ENCODE measurements at places on chromosomes 3 and 15. TPM values are rescaled to one million over a fixed set of nuclear protein-coding genes. Genes with fewer than 3 reads are reported as not detected.

Gene HIGD2B
- total RNA-seq: not detected

Gene CILP
- under 0.01 TPM for total RNA-seq

Gene SLC28A1
- not detected for total RNA-seq

Gene EFHB
- 2.9 TPM for total RNA-seq

Gene FANCI
- total RNA-seq: 13.8 TPM

GRCh38 chr3:27596921-27597320, 112.7 kb upstream of the SLC4A7 start:
- peak; percentile 81 for DNase-seq

- DNase-seq: no peak
These were observed 79.1 kb downstream of the ARRDC4 start for GRCh38 chr15:98039596-98039995.

- DNase-seq: peak; percentile 65
These were observed at the start of gene CORO2B for GRCh38 chr15:68578980-68579935. Gene CORO2B (plus strand): TSS chr15:68578993. CDS start chr15:68579263, 270 bp downstream.

DNA sequence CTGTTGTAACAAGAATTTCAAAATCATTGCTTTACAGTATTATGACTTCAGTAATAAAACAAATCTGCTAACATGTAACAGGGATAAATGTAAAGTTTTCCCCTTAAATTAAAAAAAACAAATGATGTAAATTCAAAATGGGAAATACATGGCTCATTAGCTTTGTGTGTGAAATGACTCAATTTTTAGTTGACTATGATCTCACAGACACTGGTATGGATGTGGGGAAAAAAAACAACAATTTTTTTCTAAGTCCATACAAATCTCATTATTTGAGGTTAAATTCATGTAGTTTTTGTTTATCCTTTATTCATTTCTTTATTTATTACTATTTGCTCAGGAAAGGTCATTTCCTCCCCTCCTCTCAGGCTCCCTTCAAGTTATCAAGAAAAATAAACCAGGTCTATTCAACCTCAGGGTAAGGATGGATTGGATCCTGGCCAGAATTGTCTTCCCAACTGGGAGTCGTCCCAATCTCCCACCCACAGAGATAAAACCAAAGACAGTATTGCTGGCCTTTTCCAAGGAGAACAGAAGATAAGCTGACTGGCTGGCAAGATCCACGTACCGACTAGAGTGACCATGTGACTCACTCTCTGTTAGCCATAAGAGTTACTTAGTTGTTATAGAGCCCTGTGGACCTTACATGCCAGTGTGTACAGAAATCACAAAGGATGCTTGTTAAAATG, 373.3 kb downstream of the GAP43 start:
- peak; percentile 32 for DNase-seq

DNA sequence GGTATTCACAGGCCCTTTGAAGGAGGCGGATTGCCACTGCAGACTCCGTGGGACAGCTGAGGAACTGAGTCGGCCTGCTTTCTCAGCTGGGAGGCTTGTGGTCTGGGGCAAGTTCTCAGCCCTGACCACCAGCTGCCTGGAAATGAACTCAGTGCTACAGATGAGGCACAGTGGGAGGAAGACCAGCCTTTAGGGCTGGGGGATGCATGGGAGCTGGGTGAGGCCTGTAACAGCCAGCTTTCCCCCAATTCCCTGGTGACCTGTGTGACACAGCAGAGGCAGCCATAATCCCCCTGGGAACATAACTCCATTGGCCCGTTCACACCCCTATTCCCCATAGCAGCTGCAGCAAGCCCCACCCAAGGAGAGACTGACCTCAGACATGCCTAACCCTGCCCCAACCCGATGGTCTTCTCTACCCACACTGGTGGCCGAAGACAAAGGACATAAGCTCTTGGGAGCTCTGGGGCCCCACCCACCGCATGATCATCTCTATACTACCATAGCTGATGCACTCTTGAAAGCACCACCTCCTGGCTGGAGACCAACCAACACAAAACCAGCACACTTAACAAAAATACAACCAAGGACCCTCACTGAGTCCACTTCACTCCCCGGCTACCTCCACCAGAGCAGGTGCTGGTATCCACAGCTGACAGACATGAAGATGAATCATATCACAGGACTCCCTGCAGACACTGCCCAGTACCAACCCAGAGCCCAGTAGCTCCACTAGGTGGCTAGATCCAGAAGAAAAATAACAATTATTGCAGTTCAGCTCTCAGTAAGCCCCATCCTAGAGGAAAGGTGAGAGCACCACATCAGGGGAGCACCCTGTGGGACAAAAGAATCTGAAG, 24.9 kb downstream of the ZMAT3 start:
- peak; percentile 24 for DNase-seq

GRCh38 chr3:27356976-27357375, 12.2 kb downstream of the NEK10 start:
- no peak for DNase-seq
